ENCODE measurements at places on chromosomes 1 and 21.

DNA sequence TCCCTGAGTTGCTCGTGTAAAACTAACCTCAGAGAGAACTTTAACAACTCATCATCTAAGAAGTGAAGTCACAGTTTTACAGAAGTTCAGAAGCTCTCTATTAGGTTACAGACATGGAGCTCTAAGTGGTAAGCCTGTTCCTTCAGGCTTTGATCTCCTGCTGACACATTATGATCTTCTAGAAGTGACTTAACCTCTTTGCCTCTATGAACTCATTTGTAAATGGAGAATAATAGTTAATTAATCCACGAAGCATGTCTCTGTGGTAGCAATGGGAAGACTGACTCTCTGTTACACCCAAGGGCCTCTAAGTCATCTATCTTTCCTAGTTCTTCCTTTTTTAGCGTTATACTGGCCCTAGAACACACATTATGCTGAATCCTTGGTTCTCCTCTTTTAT lies 157.9 kb upstream of the NRIP1 start:
- DNase-seq = peak; percentile 63

DNA sequence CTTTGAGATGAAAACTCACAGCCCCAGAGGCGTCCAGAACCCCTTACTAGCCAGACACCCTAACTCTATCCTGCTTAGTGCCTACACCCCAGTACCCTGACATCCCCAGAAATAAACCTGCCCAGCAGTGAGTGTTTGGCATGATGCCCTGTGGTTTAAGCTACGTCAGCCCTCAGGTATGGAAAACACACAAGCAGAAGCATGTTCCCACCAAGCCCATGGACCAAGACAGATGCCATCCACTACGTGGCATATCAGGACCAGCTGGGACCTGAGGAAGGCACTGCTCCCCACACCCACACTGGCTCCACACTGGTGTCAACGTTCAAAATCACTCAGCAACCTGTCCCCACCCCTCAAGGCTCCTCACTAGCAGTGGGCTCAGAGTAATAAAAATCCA lies 116.4 kb downstream of the SYT2 start:
- DNase-seq = peak; percentile 35

DNA sequence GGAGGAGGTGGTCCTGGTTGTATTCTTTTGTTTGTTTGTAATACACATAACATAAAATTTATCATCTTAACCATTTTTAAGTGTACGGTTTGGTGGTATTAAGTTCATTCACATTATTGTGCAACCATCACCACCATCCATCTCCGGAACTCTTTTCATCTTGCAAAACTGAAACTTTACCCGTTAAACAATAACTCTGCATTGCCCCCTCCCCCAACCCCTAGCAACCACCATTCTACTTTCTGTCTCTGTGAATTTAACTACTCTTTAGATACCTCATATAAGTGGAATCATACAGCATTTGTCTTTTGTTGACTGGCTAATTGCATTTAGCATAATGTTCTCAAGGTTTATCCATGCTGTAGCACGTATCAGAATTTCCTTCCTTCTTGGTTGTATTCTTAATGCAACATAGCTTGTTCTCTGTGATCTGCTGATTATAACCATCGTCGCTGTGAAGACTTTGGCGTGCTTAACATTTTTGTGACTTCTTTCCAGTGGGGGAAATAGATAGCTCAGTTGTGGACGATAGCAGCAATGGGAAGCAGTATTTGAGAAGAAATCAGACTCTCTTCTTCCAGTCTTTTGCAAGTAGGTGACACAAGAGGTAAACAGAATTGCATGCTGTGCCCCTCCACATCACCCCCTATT lies 117.5 kb upstream of the HOOK1 start:
- DNase-seq = no peak

GRCh38 chr1:178877896-178878295 lies 7.0 kb upstream of the ANGPTL1 start:
- no peak for DNase-seq

GRCh38 chr1:213874789-213875188 lies 113.0 kb upstream of the PROX1 start:
- no peak for DNase-seq

- DNase-seq = no peak
Observed at GRCh38 chr1:39788758-39789570, at the start of gene BMP8B. BMP8B (minus strand) TSS chr1:39788865; CDS start chr1:39788485, 380 bp downstream.

DNA sequence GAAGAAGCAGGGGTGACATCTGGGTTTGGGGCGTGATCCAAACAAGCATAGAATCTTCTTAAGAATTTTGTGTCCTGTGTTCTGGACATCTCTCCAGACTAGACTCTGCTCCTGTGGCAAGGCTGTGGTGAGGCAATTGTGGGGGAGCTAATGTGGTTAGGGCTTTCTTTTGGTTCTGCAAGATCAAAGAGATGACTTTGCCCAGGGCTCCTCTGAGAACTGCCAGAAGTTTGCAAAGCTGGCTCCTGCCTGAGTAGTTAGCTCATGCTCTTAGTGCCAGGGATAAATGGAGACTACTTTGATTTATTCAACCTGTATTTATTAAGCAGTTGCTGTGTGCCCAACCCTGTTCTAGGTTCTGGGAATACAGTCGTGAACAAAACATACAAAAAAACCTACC lies 34.0 kb upstream of the CRNN start:
- no peak for DNase-seq

DNA sequence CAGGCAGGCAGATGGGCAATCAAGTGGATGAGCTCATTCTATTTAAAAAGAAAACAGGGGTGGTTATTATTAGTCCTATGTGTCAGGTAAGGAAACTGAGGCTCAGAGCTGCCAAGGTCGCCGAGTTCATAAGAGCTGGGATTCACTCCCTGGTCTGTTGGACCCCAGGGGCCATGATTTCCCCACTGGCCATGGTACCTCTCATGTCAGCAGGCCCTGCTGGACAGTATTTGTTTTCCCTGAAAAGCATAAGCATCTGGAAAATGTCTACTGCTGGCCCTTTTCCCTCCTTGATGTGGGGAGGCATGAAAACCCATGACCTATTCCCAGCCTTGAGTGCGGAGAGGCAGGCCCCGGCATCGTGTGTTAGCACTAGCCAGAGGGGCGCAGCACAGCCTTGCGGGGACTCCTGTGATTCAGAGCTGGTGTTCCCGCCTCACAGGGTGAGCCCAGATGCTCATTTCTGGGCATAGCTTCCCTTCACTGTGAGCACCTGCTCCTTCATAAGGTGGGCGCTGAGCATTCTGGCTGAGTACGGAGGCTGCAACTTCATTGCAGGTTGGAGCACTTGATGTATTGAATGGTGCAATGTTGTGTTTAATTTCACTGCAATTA lies 617.5 kb downstream of the PTPRU start:
- DNase-seq = no peak

GRCh38 chr1:71640116-71640515 lies 559.3 kb upstream of the ZRANB2 start:
- DNase-seq = no peak

DNA sequence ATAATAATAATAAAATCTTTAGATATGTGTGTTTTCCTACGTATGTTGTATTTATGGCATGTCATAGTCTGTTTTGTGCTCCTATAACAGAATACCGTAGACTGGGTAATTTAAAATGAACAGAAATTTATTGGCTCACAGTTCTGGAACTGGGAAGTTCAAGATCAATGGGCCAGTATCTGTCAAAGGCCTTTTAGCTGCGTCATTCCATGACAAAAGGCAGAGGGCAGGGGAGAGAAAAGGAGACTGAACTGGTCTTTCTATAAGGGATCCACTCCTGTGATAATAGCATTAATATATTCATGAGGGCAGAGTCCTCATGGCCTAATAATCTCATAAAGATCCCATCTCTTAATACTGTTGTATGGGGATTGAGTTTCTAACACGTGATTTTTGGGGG lies 7.1 kb upstream of the SFT2D2 start:
- no peak for DNase-seq

GRCh38 chr1:119327094-119327449 lies 41.5 kb upstream of the HAO2 start:
- no peak for DNase-seq

DNA sequence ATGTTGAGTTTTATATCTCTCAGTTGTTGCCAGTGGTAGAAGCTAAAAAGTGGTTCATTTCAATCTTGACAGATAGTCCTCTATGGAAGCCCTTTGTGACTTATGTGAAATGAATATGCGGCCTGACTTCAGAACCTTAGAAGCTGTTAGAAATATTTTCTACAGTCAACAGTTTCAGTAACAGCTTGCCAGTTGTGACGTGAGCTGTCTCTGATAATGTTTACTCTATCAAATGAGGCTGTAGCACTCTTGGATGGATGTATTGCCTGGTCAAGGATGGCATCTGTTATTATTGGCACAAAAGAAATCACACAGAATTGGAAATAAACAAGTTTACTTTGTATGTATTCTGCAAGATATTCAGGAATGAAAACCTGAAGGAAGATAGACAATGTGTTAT lies 31.9 kb downstream of the SNX7 start:
- no peak for DNase-seq

DNA sequence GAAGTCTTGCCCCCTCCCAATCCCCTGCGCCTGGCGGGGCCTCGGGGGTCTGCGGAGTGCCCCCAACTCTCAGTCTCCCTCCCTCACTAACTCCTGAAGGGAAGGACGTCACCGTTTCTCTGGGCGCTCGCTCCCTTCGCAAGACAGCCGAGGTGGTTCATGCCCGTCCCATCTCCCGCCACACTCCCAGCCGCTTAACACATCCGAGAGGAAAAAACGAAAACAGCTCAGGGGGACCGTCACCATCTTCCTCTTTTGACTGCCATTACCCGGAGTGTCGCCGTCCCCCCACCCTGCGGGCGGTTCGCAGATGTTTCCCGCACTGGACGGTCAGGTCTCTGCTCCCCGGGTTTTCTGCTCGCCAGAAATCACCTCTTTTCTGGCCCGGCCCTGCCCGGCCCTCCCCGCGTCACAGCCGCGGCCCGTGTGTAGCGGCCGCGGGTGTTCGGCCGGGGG lies 532 bp downstream of the ERO1B start:
- DNase-seq = peak; percentile 27

DNA sequence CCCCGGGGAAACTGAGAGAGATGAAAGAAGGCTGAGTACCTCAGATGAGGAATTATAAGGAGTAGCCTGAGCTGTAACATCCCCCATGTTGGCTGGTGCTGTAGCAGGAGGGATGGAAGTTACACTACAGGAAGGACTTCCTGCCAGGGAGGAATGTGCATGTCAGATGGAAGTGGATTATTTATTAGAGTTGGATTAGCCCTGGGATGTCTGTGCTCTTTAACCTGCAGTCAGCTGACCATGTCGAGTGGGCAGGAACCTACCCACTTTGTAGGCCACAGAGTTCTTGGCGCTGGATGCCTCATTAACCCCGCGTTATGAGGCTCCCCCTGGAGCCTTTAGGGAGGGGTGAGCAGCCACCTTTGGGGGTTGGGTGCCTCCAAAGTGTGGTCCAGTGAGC lies 757 bp upstream of the SEMA4A start:
- DNase-seq = no peak

DNA sequence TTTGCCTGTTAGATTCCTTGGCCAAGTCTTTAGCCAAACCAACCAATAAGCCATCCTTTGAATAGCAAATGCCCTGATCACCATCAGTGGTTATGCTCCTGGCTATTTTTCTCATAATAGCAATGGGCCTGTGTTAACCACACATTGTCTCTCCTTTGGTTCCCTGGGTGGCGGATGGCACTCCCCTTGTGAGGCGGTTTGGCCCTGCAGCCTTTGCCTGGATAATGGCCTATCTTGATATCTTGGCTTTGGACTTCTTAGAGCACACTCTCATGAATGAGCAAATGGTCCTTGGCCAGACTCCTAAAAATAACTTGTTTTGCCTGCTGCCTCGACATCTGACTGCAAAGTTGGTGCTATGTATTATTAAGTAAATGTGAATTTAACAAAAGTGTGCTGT lies 22.4 kb upstream of the ZBTB18 start:
- no peak for DNase-seq

DNA sequence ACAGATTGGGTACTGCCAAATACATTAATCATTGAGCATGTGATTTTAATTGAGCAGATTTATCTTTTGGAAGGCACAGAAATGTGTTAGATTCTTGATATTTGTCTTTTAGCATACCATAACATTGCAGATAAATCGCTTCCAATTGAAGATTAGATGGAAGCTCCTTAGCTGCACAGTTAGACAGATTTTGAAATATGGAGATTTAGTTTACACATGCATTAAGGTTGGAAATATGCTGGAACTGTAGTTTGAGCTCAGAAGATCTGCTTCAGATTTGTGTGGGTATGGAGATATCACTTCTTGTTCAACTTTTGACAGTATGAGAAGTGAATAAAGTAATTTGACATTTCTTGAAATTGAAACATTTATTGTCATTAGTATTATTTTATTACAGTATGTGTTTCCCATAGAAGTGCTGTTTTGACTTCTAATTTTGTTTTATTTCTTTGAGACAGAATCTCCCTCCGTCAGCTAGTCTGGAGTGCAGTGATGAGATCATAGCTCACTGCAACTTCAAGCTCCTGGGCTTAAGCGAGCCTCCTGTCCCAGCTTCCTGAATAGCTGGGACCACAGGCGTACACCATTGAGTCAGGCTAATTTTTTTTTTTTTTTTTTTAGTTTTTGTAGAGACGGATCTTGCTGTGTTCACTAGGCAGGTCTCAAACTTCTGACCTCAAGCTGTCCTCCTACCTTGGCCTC lies 29.1 kb downstream of the THRAP3 start:
- peak; percentile 66 for DNase-seq

All from astrocyte of the spinal cord (primary cell).